ENCODE measurements at places on chromosomes 16 and 17.

- DNase-seq = no peak
Observed at GRCh38 chr17:69460963-69461922, 46.7 kb downstream of the MAP2K6 start.

DNA sequence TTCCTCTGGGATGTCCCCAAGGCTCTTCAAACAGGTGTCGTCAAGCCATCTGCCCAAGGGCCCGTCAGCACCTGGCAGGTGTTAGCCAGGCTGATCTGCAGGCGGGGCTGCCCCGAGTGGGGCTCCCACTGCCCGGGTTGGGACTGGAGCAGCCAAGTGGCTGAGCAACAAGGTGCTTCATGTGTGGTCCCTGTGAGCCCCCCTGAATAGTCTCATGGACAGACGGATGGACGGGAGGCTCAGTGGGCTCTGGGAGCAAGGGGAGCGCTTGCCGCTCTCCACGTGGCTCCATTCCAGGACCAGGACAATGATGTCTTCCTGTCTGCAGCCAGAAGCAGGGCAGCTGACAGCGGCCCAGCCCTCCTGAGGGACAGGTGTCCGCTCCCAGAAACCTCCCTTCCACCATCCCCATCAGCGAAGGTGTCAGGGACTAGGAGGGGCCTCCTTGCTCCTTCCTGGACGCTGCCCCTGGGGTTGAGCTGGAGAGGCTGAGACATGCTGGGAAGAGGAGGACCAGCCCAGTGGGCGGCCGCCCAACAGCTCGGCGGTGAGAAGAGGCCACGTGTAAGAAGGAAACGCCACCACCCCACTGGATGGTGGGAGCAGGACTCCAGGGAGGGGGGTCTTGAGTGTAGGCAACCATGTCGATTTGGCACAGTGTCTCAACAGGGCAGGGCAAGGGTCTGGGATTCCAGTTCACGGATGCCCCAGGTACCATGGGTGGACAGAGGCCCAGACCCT lies 9.6 kb downstream of the SNAI3 start:
- DNase-seq = no peak

DNA sequence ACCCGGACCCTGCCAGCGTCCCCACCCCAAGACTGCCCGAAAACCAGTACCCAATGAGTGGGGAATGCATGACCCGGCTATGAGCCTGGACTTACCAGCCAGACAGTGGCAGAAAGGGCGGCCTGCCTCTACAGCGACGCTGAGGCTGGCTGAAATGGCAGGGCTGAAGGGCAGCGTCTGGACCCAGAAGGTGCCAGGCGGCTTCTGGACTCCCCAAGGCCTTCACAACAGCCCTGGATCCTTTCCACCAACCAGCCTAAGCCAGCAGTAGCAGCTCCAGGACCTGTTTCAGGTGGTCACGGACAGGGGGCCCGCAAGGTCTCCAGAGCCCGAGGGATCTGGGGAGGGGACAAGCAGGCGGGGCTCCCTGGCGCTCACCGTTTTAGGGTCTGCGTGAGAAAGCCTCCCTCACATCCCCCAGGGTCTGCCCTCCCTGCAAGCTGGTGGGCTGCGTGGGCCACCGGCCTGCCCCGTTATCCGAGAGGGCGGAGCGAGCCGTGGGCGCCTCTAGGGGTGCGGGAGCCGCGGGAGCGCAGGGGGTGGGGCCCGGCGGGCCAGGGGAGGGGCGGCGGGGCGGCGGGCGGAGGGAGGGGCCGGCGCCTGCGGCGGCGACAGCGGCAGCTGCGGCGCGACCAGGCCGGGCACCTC lies at the start of gene RIPOR1:
Gene RIPOR1, plus strand, starts transcription at position 608 of the 648 bp plus-strand sequence. CDS start 9,618 bp downstream, outside the sequence.
- no peak for DNase-seq

DNA sequence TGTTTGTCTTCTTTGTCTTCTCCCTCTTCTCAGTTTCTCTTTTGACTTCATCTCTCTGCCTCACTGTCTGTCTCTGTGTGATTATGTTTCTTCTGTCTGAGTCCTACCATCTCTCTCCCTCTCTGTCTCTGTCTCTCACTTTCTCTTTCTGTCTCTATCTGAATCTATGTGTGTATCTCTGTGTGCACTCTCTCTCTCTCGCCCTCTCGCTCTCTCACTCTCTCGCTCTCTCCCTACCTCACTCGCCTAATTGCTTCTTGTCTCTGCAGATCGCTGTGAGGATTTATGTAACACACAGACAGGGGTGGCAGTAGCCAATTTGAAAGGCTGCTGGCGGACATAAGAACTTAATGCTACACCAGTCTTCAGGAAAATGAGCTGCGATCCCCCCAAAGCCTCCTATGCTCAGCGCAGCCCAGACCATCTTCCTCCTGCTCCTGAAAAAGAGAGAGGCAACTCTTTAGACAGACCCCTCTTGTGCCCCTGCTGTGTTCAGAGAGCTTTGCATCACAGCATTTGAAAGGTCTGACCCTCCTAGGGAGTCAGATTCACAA lies 140.9 kb downstream of the CCT6B start:
- DNase-seq = no peak

DNA sequence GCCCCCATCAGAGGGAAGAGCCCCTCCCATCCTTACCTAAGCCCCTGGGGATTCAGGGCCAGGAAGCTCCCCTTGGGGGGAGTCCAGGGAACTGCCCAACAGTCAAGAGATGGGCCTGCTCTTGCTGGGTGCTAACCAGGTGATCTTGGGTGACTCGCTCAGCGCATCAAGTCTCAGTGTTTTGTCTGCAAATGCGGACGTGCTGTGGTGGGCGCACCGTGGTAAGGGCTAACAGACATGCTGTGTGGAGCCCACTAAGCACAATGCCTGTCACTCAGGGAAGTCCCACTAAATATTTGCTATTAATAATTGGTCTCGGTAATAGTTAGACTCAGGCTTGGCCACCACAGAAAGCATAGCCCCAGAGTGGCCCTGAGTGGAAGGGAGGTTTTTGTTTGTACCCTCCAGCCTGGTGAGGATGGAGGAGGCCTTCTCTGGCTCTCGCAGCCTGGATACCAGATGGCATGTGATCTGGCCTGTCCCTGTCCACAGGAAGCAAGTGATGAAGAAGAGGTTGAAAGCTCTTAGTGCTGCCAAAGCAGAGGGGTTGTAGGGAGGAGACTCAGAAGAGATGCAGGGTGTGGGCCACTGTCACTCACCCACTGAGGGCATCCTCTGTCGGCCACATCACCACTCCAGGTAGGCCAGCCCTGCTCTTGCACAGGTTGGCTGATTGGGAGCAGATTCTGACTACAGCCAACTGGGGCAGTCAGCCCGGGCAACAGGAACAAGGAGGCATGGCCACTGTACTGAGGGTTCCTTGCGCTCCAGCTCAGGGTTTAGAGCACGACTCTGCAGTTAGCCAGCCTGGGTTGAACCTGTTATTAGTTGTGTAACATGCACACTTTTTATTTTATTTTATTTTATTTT lies 69.8 kb upstream of the KSR1 start:
- no peak for DNase-seq

GRCh38 chr17:60435244-60436167 lies 13.2 kb downstream of the CHCT1 start:
- no peak for DNase-seq

- no peak for DNase-seq
Observed at GRCh38 chr16:8229011-8229520, 361.2 kb downstream of the TMEM114 start.

GRCh38 chr17:82577300-82577699 lies 57.8 kb downstream of the FOXK2 start:
- no peak for DNase-seq

DNA sequence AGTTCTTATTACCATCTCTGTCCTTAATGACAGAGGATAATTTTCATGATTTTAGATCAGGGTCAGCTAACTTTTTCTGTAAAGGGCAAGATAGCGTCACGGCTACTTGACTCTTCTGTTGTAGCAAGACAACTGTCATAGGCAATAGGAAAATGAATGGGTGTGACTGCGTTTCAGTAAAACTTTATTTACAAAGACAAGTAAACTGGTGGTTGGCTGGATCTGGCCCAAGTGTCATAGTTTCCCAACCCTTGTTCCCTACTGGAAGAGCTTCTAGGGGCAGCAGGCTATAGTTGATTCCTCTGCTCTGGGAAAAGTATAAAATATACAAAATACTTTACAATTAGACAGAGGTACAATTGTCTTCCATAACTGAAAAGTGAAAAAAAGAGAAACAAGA lies 50.6 kb upstream of the VPS4A start:
- DNase-seq = no peak

DNA sequence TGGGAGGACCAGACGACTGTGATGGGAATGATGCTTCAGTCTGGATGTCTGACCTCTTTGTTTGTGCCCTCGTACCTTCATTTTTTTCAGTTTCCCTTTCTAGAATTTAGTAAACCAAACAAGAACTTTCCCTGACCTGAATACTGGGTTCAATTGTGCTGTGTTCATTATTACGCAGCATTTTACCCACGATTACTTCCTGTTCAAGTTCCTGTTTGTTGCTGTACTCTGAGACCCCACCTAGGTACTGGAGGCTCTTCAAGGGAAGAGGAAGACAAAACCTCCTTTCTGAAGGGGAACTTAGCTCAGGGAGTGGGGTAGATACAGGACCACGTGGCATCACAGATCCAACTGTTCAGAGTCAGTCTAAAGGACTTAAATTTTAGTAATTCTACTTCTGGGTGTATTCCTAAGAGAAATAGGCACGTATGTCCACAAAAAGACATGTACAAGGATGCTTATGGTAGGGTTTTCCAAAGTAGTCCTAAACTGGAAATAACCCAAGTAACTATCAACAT lies 9.2 kb upstream of the PRKCB start:
- no peak for DNase-seq

DNA sequence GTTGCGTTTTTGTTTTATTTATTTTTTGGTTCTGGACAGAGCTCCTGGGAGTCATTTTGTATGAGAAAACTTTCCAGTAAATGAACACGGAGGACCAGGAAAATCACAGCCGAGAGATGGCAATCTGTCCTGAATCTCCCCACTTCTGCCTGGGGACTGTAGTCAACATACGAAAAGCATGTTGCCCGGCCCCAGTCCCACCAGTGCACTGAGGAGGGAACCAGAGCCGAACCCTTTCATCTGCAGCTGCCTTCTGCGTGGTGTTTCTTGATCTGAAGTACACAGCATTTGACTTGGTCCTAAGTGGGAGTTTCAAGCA lies 18.9 kb downstream of the SNX11 start:
- DNase-seq = no peak

- no peak for DNase-seq
Observed at GRCh38 chr16:77784441-77785372, 3.7 kb upstream of the VAT1L start.

- DNase-seq = no peak
Observed at GRCh38 chr17:13917634-13918033, 151.7 kb upstream of the COX10 start.

GRCh38 chr16:75019586-75019985 lies 20.8 kb downstream of the ZNRF1 start:
- DNase-seq = no peak

DNA sequence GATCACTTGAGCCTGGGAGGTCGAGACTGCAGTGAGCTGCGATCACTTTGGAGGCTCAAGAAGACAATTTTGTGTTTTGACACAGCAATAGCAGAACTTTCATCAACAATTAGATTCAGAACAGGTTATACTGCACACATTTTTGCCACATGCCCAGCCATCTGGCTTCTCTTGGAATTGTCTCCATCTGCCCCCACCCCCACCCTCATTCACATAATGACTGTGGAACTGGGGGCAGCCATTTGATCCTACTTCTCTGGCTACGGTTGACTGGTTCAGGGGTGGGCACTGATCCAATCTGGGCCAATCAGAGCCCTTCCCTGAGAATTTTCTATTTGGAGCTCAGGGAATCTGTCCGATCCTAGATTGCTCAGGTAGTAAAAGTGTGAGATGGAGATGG lies 14.0 kb downstream of the TMEM92 start:
- no peak for DNase-seq
